ENCODE measurements at places on chromosomes 1 and 21.

GRCh38 chr1:170993151-170993550 is 57.8 kb downstream of the MROH9 start:
- no peak for DNase-seq

DNA sequence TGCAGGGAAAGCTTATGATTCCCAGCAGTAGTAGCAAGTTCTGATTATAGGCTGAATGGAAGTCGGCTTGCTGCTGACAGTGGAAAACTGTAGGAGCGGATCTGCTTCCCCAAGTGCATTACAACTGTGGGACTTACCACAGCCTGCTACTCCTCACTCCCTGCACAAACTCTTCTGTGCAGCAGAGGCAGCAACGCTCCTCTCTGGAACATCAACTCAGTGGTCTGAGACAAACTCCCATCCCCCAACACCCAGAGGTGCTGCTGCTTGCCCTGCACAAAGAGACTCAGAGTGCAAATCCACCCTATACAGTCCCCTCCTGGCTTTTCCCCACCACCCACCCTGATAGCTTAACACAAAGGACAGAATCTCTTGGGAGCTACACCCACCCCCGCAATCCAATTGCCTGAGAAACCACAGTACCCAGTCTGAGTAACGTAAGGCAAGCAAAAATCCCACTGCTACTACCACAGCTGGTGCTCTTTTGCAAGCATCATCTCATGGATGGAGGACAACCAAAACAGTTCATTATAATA is 1455.2 kb downstream of the AMY1C start:
- no peak for DNase-seq

DNA sequence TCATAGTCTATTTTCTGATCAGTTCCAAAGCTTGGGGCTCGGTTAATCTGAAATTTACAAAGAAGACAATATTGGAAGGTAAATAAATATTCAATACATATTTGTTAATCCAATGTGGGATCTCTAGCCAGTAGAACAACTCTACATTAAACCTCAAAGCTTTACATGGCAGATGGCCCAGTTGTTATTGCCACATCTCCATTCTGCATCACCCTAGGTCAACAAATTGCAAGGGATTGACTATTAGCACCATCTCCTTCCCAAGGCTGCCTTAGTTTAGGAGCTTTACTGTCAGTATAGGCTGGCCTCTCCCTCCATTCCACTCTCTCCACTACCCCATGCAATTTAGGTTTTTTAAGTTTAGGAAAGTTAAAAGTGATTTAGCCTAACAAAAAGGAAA is 69.7 kb downstream of the TTLL7 start:
- no peak for DNase-seq

DNA sequence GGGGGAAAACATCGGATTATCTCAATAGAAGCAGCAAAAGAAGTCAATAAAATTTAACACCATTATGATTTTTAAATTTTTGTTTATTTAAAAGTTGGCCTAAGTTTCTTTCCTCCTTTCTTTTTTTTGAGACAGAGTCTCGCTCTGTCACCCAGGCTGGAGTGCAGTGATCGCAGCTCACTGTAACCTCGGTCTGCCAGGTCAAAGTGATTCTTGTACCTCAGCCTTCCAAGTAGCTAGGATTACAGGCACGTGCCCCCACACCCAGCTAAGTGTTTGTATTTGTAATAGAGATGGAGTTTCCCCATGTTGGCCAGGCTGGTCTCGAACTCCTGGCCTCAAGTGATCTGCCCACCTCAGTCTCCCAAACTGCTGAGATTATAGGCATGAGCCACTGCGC is 20.9 kb downstream of the SLC2A5 start:
- DNase-seq = no peak

DNA sequence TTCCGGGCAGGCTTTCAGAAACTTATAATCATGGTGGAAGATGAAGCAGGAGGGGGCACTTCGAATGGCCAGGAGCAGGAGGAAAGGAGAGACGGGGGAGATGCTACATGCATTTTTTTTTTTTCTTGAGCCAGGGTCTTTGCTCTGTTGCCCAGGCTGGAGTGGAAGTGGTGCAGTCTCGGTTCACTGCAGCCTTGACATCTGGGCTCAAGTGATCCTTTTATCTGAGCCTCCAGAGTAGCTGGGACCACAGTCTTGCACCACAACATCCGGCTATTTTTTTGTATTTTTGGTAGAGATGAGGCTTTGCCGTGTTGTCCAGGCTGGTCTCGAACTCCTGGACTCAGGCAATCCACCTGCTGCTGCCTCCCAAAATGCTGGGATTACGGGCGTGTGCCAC is 61.6 kb downstream of the SELENOF start:
- DNase-seq = no peak

DNA sequence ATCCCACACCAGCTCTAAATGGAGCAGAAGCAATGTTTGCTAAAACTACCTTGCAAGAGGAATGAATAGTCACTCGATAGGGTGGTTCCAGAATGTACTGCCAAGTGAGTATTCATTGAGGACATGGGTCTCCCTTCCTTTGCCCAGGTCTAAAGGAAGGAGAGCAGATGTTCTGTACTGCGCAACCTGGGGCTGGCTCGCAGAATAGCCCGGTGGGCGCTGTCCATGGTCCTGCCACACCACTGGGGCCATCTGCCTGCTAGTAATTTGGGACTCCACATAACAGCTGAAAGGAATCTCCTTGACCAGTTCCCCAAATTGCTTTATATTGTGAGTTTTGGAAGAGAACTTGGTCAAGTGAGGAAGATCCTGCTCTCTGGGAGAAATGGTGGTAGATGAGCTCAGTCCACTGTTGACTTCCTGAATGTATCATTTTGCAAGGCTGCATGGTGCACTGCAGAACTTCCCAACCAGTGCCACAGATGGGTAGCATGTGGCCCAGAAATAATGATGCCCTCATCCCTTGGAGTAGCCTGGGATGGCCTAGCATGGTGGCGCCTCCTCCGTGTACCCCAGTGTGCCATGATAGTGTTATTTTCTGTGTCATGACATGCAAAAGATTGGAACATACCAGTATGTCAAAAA is 5.7 kb downstream of the SLC6A17 start:
- DNase-seq = no peak

DNA sequence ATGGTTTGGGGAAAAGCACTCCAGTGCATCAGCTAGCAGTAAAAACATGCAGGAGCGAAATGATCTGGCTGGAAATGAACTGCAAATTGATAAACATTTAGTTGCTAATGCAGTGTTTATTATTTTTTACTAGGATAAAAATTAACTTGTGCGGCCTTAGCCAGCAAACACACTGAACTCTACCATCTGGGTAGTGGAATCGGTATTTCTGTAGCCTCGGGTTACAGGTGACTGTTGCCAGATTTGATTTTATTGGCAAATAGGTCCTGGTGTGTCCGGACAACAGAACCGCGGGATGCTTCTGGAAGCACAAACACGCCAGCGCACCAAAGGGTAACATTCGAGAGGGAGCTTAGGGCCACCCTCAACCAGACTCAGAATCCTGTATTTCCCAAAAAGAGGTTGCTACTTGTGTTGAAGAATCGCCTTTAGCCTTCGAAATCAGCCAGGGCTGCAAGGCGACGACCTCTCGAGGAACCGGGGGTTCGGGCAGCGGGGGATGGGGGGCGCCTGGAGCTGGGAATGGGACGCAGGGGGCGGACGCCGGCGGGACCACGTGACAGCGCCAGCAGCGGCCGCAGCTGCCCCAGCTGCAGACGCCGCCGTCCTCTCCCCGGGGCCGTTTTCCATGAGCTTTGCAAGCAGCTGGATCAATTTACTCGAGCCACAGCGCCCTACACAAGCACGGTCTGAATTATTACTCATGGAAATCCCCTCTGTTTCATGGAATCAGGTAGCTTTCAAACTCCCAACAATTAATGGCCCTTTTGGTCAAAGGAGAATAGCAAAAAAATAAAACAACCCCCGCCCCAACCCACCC is 158.8 kb downstream of the TOMM20 start:
- no peak for DNase-seq

DNA sequence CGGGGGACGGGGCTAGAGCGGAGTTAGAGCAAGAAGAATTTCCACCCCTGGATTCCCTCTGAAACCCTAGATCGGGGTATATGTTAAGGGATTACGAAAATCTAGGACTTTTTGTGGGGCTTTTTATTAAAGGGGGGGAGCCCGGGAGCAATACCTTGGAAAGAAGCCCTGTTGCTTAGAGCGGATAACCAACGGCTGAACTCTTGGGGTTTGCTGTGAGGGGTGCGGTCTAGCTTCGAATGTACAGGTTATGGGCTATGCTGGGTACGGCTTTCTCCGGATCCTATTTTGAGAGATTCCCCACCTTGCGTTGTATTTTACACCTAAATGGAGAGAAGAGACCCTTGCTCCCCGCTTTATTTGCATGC is 626 bp downstream of the DYRK3 start:
- no peak for DNase-seq

GRCh38 chr1:247468481-247469140 is 10.7 kb upstream of the OR2B11 start:
- DNase-seq = no peak

GRCh38 chr1:114355240-114355639 is 155.8 kb downstream of the TRIM33 start:
- DNase-seq = no peak

- no peak for DNase-seq
Measured at GRCh38 chr1:244112041-244112440, 61.0 kb downstream of the ZBTB18 start.

DNA sequence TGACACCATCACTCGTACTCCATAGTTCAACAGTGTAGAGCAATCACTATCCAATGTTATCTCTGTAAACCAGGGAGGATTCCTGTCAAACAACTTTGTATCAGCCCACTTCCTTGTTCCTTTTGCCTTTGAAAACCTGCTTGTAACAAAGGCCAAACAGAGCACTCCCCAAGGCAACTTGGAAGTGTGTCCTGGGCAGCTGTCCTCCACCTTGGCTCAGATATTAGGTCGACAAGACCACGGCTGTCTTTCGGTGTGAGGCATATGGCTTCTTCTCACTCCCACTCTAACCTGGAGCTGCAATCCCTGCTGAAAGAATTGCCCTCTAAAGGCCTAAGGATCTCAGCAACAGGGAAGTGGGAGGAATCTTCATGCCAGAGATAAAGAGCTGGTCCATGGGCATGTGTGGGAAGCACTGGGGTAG is 66.7 kb downstream of the ITPKB start:
- no peak for DNase-seq

DNA sequence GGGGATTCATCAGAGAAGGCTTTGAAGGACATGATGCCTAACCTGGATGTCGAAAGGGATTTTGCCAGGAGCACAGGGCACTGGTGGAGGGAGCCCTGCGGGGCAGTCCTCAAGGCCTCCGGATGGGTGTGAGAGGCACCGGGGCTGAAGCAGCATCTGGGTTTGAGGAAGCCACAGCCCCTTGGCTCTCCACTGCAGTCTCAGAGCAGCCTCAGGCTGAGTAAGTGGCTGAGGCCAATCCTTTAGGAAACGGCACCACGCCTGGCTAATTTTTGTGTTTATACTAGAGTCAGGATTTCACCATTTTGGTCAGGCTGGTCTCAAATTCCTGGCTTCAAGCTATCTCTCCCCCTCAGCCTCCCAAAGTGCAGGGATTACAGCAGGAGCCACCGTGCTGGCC is 12.0 kb downstream of the ERVH48-1 start:
- no peak for DNase-seq

DNA sequence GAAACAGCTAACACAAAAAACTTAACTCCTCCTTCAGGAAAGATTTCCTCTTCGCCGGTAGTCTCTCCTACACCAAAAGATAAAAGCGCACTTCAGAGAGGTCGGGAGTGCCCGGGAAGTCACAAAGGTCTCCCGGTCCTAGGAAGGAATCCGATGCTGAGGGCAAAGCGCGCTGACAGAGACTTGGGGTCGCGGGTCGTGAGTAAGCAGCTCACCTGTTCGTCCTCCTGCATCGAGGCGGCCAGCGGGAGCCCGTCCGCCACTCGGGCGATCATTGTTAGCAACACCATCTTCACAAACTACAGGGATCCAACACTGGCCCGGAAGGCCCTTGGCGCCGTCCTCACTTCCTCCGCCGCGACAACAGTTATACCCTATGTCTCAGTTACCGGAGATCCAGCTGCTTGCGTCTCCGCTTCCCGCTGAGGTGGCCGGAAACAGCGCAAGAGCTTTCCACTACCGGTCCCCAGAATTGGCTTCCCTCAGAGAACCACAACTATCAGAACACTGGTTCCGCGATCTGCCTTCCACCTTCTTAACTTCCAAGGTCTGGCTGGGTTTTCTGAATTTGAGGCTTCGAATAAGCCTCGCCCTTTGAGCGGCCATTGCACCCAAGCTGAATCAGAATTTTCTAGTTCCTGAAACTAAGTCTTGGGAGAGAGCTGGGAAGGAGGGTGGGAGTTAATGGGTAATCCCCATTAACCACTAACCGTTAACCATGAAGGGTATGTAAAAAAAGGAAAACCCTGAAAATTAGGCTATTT is at the start of gene SEC22B:
Gene SEC22B (minus strand): TSS at position 429 of the 764 bp plus-strand sequence. CDS start 139 bp downstream, at position 290.
- DNase-seq = peak; percentile 90

DNA sequence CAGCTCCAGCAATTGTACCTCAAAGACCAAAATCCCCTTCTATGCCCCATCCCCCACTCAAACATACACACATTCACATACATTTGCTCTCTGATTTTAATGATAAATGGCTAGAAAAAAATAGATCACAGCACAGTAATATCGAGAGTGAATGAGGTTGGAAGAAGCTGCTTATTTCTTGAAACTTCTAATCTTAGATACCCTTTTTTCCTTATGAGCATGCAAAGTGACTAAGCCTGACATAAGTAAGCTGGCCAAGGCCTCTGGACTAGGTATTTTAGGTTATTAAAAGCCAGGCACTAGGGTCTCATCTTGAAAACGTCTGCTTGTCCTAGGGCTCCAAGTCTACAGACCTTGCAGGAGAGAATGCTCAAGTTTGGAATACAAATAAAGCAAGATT is 133.6 kb downstream of the TGFBR3 start:
- no peak for DNase-seq

DNA sequence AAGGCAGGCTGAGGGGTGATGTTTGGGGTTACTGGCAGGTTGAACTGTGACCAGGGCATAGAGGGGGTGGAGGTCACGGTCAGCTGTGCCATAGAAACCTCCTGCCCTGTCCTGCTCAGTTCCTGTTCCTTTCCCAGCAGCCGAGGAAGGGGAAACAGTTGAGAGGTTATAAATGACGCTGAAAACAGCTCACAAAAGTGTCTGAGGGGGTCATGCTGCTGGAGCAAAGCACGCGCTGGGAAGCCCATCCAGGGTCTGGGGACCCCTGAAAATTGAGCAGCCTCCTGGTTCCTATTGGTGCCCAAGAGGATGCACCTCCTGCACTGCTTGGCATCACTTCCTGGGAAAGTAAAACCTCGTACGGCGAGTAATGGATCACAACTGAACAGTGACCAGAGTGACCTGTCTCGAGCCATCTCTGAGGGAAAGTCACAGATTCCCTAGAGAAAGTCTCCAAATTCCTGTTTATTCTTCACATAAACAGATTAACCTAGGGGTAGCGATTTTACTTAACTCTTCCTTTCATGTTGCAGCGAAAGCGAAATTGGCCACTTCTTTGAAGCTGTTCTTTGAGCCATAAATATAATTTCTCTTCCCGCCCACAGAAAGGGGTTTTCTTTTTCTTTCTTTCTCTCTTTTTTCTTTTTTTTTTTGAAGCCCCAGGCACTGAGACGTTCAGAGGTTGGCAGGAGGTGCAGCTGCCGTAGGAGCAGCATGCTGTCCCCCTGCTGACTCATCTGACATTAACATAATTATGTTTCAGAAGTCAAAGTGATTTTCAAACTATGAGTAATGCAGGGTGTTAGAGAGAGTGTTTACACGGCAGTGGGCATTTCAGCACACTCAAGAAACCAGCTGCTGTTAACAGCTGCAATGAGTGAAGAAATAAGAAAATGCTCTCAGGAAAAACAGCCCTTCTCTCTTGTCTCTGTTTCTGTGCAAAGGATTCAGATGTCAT is 41.8 kb upstream of the ATF3 start:
- peak; percentile 38 for DNase-seq
